Activated T-helper 1 cell treated with anti-CD3 and anti-CD28 coated beads, Interleukin-2, amount 50 U/mL, for 16 hours (primary cell): ENCODE measurements at places on chromosomes 2 and 18.

DNA sequence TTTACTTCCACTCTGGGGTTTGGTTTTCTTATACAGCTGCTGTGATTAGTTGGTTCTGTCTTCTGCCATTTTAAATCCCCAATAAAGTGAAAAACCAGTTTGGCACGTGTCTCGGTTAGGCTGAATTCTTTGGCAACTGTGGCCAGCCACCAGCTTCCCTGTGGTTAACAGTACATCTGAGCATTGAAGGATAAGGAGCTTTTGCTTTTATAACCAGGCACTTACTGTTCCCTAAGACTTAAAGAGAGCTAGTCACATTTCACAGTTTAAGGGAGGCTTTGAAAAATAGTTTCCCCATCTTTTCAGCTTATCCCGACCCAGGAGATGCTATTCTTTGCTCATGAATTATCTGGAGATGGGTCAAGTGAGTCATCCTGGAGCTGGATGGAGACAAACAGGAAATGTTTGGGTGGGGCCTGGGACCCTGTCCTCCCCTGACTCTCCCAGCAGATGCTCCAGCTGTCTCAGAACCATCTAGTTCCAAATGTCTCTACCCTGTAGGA is 57.3 kb upstream of the EML6 start:
- no peak for DNase-seq

DNA sequence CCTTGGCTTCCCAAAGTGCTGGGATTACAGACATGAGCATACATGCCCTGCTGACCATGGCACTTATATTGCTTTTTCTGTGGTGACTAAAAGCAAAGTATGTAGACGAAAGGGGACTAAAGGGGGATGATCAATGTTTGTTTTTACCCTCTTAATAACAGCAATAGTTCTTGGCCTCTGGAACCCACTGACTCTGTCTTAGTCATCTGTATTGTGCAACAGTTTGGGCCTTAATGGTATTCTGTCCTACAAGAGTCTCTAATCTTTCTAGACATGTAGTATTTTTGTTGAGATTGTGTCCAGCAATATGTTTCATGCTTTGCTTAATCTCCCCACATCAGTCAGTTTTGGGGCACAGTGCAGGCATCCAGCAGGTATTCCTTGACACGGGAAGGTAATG is 359.9 kb upstream of the FANCL start:
- no peak for DNase-seq

GRCh38 chr2:153601812-153602211 is 123.2 kb upstream of the RPRM start:
- DNase-seq: no peak

GRCh38 chr2:172540421-172540820 is 15.5 kb upstream of the PDK1 start:
- no peak for DNase-seq

- DNase-seq: no peak
Measured at GRCh38 chr2:176567361-176567760, 298.1 kb downstream of the MTX2 start.

GRCh38 chr18:9359796-9360195 is 25.2 kb downstream of the TWSG1 start:
- DNase-seq: no peak

DNA sequence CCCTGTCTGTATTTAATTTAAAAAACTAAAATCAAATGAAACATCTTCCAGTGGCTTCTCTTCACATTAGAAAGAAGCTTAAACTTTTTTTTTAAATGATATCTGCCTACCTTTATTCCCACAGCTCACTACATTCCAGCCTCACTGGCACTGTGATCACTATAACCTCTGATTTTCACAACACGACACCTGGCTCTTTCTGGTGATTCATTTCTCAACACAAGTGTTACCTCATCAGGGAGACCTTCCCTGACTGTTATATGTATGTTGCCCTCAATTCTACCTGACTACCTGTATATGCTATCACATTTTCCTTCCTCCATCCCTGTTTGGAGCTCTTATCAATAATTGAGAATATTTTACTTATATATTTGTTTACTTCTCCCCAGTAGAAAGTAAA is 76.6 kb downstream of the BAZ2B start:
- DNase-seq: no peak

GRCh38 chr2:25473131-25473530 is 131.4 kb upstream of the DNMT3A start:
- DNase-seq: no peak

DNA sequence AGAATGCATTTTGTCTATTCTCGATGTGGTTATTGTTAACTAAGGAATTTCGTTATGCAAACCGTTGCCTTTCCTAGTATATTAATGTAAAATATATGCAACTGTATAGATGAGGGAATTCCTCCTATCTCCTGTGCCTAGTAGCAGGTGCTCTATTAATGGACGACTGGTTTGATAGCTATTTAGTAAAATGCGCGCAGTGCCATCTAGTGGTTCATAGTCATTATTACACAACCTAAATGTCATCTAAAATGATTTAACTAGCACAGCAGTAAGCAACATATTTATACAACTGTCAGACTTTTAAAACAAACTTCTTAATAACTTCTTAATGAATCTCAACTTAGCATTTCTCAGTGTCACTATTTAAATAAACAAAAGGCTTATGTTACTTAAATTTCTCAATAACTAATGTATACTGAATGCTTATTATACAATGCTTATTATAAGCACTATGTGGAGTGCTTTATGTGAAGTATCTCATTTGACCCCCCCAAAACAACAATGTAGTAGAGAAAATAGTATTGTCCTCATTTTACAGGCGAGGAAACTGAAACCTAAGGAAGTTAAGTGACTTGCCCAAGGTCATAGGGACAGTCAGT is 77.9 kb downstream of the DTNA start:
- no peak for DNase-seq
